ENCODE measurements at places on chromosomes 13 and 19. TPM values are rescaled to one million over a fixed set of nuclear protein-coding genes. Genes with fewer than 3 reads are reported as not detected.

RNF126 gene
- total RNA-seq = 54.5 TPM

LILRB3 gene
- total RNA-seq = 5.6 TPM

- DNase-seq = no peak
These were observed 241.2 kb upstream of the STARD13 start for GRCh38 chr13:33526718-33527117.

- no peak for DNase-seq
These were observed 757.3 kb downstream of the EFNB2 start for GRCh38 chr13:105778196-105778595.

- DNase-seq = no peak
These were observed 5.6 kb downstream of the STXBP2 start for GRCh38 chr19:7642295-7643030.

PGLYRP2 gene
- total RNA-seq = 0.34 TPM

- DNase-seq = peak; percentile 88
These were observed 12.3 kb downstream of the HRC start for GRCh38 chr19:49142866-49143335.

GRCh38 chr19:6587998-6588507 is 2.9 kb downstream of the CD70 start:
- DNase-seq = no peak

ETV2 gene
- 1.1 TPM for total RNA-seq

DNA sequence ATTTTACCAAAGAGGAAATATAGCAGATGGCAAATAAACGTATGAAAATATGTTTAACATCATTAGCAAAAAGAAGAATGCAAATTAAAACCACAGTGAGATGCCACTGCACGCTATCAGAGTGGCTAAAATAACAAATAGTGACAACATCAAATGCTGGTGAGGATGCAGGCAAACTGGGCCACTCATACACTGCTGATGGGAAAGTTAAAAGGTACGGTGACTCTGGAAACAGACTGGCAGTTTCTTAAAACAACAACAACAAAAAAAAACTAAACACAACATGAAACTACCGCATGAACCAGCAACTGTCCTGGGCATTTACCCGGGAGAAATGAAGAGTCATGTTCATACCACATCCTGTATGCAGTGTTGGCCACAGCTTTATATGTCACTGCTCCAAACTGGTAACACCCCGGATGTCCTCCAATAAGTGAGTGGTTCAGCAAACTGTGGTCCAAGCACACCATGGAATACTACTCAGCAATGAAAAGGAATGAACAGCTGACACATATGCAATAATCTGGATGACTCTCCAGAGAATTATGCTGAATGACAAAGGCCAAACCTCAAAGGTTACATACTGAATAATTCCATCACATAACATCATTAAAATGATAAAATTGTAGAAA is 22.3 kb downstream of the EPS15L1 start:
- DNase-seq = no peak

C19orf38 gene
- 0.99 TPM for total RNA-seq

GPR180 gene
- total RNA-seq = 5.1 TPM

DNA sequence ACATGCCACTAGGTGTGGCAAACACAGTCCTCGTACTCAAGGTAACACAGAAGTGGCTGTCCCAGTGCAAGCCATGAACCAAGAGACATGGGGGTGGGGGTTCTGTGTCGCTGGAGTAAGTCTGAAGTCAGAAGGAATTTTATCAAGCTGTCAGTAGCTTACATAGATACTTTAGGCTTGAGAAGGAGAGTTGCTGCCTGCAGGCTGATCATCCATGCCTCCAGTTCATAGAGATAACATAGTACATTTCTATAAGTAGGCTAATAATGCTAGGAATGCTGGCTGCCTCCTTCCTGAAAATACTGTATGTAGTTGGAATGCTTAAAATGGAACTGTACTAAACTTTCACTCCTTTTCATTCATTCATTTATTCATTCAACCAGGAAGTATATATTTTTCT is 70.1 kb downstream of the CAB39L start:
- no peak for DNase-seq

DNA sequence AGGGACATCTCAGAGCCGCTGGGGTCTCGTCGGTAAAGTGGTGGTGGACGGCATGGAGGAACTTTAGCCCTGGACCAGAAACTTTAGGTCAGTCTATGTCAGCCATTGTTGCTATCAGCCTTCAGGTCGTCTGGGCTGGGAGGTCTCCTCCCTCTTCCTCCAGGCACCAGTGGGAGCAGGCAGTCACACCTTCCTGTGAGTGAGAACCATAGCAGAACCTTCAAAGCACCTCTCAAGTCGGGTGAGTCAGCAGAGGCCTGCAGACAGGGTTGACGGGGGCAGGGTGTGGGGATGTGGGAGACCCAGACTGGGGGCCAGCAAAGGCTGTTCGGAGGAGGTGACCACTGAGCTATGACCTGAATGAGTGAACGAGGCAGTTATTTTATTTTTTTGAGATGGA is 15.4 kb upstream of the SBNO2 start:
- DNase-seq = no peak

DNA sequence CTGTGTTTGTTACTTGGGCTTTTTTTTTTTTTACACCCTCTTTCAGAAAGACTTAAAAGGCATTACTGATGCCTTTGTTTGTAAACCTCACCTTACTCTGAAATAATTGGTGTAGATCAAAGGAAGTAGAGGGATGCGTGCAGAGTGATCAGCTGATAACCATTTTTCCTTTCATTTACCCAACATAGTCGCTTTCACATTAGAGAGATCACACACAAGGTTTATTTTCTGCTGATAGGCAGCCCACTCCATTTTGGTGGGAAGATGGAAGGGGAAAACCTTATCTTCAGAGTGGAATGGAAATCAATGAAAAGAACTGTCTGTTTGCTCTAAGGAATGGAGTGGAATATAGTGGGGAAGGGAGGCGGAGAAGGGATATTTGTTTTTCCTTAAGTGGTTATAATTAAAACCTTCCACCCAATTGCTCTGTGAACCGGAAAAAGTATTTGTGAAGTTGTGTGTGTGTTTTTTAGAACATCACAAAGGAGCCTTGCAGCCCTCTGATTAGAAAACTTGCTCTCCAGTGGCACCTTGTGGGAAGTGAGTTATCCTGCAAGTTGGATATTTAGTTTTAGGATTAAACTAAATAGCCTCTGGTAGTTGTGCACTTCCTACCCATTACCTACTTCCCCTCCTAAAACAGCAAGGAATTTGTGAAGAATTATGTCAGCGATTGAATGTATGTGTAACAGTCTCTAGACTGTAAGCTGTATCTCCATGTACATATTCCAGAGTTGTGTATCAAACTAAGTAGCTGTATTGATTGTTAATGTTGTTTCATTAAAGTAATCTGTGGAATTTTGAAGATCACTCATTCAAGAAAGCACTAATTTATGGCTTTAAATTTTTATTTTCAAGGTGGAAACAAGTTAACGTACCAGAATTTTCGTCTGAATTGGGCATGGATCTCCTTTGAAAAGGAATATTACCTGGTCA is 76.8 kb downstream of the FREM2 start:
- DNase-seq = no peak

PTGIR gene
- total RNA-seq = 3.5 TPM

DNA sequence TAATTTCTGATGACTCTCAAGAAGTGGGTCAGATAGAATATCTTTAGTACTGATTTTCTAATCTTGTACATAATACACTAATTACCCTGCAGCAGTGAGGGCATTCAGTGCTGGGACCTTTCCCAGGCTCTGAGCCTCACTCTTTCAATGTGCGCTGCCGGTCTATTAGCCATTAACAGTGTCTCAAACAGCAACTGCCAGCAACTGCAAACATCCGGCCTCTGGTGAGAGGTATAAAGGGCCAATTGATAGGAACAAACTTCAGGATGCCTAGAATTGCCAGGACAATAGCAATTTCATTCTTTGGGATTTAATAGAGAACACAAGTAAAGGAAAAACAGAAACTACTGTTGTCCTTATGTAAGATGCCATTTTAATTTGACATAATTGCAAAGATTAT is 604.4 kb upstream of the SPRY2 start:
- DNase-seq = no peak

- DNase-seq = no peak
These were observed 3.1 kb downstream of the KLF5 start for GRCh38 chr13:73061876-73062275.

- DNase-seq = no peak
These were observed 268.6 kb downstream of the NDFIP2 start for GRCh38 chr13:79749566-79749965.

- peak; percentile 81 for DNase-seq
These were observed 8.9 kb upstream of the OR1I1 start for GRCh38 chr19:15072930-15073647.

GRCh38 chr13:20567881-20568528 is 1.0 kb downstream of the IFT88 start:
- no peak for DNase-seq

GRCh38 chr13:106100171-106100919 is 435.1 kb downstream of the EFNB2 start:
- DNase-seq = no peak

DNA sequence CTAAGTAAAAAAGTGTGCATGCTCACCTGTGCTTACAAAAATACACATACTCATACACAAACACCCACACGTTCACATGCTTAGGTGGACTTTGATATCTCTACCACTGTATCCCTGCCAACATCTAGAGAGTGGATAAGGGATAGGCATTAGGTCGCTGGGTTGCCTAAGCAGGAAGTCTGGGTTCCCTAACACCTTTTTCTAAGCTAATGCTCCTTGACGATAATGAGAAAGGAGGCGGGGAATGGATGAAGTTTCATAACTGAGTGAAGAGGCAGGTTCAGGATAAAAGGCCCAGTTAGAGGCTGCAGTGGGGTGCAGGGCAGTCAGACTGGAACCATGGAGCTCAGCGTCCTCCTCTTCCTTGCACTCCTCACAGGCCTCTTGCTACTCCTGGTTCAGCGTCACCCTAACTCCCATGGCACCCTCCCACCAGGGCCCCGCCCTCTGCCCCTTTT is 41.9 kb upstream of the CYP2A7 start:
- no peak for DNase-seq

- no peak for DNase-seq
These were observed 530.9 kb downstream of the MYO16 start for GRCh38 chr13:109160357-109160756.

COMP gene
- total RNA-seq = 1.8 TPM

ADPRHL1 gene
- total RNA-seq = 4.2 TPM

GRCh38 chr19:13932149-13932637 is 6.0 kb downstream of the PODNL1 start:
- DNase-seq = no peak

DNA sequence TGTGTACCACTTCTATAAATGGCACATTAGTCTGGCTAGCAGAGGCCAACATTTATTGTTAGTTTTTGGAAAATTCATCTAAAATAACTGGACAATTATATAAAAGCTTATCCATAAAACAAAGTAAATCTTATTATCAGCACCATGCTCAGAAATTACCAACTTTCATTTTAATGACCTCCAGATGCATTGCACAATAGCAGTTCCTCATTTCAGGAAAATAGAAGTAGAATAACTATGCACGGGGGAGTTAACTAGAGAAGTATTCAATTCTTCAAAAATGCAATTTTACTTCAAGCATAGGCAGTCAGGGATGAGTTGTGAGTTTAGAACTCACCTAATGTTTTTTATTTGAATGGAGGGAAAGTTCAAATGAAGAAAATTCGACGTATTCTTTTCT is 1023.5 kb downstream of the PCDH17 start:
- DNase-seq = no peak

GRCh38 chr13:109655206-109655600 is 131.2 kb downstream of the IRS2 start:
- DNase-seq = no peak

KLF1 gene
- total RNA-seq = not detected

DNA sequence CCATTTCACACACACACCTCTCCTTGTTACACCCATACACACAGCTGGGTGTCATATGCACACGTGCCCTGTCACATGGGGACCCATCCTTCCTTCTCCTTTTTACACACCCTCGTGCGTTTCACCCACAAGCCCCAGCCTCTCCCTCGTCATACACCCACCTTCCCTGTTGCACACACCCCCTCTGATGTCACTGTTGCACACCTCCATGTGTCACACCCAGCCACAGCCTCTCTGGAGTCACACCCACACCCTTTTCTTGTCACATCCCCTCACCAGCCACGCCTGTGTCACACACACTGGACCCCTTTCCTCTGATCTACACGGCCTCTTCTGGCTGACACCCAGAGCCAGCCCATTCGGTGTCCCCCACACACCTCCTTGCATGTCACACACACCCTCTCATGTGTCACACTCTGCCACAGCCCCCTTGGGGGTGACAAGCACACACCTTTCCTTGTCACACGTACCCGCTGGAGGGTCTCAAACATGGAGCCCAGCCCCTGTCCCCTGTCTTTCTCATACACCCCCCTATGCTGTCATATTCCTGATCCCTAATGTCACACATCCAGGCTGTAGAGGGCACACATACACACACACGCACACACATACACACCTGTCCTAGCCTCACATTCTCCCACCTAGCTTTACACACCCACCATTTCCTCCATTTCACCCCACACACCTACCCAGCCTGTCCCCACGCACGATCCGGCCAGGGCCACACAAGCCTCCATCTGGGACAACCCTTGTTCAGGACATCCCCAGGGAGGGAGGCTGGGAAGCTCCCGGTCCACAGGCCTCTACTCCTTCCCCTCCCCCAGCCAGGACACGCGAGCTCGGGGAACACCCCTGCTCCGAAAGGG is 1.4 kb downstream of the NOVA2 start:
- no peak for DNase-seq

GRCh38 chr13:49450105-49450819 is 6.2 kb downstream of the SETDB2 start:
- no peak for DNase-seq

- no peak for DNase-seq
These were observed 44.7 kb downstream of the TPT1 start for GRCh38 chr13:45296259-45296658.

DNA sequence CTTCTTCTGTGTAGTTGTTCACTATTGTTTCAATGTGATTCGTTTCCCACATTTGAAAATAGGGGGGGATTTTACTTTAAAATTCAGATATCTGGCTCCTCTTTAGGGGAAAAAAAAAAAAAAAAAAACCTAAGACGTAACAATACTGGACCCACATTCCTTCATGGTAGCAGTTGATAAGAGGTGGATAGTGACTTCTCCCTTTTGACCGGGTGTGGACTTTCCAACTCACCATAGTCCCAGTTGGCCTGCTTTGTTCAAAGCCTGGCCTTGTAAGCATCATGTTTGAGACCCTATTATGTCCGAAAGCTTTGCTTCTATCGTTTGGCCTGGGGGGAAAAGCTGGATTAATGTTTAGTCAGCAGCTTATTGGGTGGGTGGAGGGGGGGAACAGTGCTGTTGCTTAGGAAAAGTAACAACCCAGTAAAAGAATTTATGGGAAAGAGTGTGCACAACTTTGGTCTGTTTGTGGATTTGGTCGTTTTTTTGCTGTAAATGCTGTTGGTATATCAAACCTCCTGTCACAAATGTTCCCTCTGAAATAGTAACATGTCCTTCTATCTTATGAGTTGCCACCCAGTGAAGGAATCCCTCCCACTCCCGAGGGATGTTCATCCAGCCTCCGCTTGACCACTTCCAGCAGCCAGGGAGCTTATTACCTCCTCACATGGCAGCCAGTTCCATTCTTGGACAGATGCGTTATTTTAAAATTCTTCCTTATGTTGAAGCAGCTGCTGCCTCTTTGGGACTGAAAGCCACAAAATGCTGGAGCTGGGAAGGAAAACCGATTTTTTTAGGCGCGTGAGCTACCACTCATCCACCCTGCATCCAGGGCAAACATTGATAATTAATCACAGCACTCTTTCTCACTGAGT is 10.4 kb downstream of the SAMD4B start:
- DNase-seq = no peak

KANK3 gene
- 12.8 TPM for total RNA-seq
